ENCODE measurements at places on chromosomes 2 and 18. TPM values are rescaled to one million over a fixed set of nuclear protein-coding genes. Genes with fewer than 3 reads are reported as not detected.

DNA sequence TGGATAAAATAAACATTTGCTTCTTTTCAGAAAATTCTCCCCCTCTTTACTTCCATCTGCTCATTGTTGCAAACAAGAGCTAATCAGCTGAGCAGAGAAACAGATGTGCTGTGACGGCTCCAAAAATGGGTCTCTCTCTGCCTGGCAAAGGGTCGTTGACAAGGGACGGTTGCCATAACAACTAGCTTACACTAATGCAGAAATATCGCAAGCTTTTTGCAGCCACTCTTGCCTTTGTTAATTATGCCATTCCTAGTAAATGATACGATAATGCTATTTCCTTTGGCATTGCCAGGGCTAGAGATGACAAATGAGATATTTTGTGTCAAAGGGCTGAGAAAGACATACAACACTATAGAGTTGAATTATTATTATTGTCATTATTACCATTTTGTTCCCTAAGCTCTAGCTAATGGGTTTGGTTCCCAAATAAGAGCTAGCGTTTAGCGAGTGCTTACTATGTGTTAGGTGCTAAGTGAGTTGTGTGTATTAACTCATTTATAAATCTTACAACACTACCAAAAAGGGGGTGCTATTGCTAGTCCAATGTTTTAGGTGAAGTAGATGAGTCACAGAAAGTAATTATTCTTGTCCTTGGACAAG is 46.8 kb downstream of the MYO3B start:
- peak; percentile 46 for DNase-seq

DNA sequence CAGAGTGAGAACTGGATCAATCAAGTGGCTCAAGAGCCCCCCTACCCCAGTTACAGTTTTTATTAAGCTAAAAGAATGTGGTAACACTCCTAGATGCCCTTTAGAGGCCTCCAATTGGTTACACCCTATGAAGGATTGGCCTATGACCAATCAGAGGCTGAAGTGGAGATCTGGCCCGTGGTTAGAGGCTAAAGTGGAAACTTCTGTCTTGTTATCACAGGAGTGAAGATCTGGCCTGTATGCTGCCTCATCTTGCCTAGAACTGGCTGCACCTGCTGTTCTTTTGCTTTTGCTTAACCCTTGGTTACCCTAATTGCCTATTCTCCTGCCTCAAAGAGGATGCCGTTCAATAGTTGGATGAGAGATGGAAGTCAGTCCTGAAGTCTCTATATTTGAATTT is 100.1 kb upstream of the MAP2 start:
- DNase-seq, result no peak

The HAT1 gene
- 35.8 TPM for total RNA-seq

The PRR30 gene
- not detected for total RNA-seq
